Caudate nucleus (tissue), 63 donors: ENCODE measurements at places on chromosomes 1 and 21.

- DNase-seq: no peak
Measured at GRCh38 chr21:42513985-42514882, 582 bp downstream of the SLC37A1 start.

- DNase-seq: no peak
Measured at GRCh38 chr1:185338719-185339622, 21.9 kb upstream of the IVNS1ABP start.

GRCh38 chr1:15214527-15214926 lies 32.5 kb upstream of the FHAD1 start:
- DNase-seq: no peak

DNA sequence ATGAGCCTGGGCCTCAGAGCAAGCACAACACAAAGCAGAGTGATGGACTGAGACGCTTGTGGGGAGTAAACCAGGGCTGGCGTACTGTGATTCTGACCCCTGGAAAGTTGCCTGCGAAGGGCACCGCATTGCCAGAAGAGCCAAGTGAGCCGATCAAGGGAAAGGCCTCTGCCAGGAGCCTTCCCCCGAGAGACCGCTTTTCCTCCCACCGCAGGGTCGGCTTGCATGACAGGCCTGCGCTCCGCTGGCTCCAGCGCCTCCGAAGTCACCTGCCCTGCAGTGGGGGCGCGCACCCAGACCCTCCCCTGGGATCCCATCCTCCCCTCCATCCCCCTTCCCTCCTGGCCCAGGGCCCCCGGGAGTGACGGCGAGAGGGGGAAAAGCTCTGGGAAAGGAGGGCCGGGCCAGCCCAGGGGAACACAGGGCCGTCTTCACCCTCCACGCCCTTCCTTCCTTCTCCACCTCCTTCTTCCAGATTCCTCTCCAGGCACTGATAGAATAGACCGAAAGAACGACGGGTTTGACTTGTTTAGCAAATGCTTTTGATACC lies 165.0 kb downstream of the TRIM33 start:
- peak; percentile 52 for DNase-seq

- DNase-seq: no peak
Measured at GRCh38 chr1:84855691-84856630, 37.0 kb downstream of the LPAR3 start.

DNA sequence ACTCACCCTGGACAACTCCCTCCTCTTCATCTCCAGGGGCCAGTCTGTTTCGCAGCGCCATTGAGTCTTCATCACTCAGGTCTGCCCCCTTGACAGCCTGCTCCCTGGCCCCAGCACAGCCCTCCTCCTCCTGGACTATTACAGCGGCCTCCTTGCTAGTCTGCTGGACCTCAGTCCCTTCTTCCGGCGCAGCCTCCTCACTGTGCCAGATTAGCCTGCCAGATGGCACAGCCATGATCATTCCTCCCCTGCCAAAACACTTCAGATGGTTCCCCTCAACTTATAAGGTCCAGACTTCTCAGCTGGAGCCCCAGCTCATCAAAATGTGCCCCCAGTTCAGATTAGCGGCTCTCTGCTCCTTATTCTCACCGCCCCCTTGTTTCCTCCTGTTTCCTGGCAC lies 7.0 kb upstream of the CELSR2 start:
- DNase-seq: no peak

GRCh38 chr21:34700605-34701004 lies 31.8 kb downstream of the CLIC6 start:
- DNase-seq: no peak

- peak; percentile 35 for DNase-seq
Measured at GRCh38 chr1:181743878-181744312, 260.6 kb downstream of the CACNA1E start.

DNA sequence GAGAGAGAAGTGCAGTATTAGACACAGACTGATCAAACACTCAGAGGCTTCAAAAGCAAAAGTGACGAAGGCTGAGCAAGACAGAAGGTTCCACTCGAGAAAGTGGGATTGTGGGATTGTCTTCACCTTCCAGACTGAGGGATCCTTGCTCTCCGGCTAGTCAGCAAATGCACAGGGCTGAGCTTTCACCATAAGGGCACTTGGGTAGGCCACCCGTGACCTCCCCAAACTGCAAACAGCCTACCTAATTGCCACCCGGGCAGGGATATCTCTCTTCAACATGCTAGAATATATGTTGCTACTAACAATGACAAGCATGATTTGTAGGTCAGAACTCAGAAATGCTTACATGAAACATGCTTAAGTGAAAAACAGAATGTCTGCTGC lies 35.3 kb upstream of the RIPK4 start:
- no peak for DNase-seq

GRCh38 chr1:229229721-229230139 lies 41.2 kb upstream of the RAB4A start:
- DNase-seq: peak; percentile 96

DNA sequence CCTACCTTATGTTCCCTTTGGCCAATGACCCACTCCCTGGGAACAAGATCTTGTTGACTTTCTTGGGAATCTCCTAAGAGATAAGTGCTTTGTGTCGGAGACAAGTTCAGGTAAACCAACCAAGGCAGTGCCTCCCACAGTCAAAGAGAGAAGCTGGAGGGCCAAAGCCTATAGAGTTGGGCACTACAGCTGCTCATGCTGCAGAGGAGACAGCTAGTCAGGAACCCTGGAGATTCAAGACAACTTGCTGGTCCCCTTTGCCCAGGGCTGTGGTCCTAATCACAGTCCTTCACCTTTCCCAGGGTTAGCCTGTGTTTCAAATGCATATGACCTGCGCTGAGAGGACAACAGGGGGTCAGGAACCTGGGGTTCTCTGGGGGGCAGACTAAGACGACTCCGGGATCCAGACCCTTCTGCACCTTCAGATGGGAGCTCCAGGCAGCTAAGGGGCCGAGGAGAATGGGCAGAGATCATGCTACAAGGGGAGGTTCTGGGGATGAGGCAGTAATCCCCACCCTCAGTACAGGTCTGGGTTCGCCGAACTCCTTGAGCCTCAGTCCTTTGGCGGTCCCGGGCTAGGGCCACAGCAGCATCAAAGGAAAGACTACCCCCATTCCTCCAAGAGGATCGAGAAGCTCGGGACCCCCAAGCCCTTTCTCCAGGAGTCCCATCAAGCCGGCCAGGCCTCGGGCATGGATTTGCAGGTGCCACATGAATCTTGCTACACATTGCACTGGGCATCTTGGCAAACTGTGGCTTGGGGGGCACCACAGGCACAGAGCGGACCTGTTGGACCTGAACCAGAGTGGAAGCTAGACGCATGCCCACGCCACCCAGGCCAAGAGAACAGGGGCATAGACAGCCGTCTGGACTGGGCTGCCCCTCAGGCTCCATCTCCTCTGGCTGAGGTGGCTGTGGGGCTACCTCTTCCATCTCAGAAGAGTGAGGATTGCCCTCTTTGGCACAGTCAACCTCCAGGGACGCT lies 2.0 kb upstream of the USF1 start:
- no peak for DNase-seq

GRCh38 chr1:234176000-234176399 lies 197.3 kb upstream of the COA6 start:
- no peak for DNase-seq

DNA sequence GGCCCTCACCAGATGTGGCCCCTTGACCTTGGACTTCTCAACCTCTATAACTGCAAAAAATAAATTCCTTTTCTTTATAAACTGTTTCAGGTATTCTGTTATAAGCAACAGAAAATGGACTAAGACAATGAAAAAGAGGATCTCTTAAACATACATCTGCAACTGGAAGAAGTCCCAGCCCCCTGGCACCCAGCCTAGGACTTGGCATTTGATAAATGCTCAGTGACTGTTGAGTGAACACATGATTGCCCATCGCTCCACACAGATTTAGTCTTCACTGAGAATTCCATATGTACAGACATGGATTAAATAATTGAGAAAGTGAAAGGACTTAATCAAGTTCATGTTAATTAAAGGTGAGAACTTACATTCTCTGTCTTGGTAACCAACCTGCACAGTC lies 344.9 kb upstream of the RUNX1 start:
- no peak for DNase-seq

DNA sequence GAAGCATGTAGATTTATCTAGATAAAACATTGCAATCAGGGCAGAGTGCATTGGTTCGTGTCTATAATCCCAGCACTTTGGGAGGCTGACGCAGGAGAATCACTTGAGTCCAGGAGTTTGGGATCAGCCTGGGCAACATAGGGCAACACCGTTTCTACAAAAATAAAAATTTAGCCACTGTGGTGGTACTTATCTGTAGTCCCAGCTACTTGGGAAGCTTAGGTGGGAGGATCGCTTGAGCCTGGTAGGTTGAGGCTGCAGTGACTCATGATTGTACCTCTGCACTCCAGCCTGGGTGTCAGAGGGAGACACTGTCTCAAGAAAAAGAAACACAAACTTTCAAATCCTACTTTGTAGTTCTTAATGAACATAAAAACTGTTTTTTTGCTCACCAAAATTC lies 64.2 kb upstream of the RCC1 start:
- no peak for DNase-seq

- DNase-seq: no peak
Measured at GRCh38 chr21:44916965-44917364, 3.7 kb downstream of the ITGB2 start.

DNA sequence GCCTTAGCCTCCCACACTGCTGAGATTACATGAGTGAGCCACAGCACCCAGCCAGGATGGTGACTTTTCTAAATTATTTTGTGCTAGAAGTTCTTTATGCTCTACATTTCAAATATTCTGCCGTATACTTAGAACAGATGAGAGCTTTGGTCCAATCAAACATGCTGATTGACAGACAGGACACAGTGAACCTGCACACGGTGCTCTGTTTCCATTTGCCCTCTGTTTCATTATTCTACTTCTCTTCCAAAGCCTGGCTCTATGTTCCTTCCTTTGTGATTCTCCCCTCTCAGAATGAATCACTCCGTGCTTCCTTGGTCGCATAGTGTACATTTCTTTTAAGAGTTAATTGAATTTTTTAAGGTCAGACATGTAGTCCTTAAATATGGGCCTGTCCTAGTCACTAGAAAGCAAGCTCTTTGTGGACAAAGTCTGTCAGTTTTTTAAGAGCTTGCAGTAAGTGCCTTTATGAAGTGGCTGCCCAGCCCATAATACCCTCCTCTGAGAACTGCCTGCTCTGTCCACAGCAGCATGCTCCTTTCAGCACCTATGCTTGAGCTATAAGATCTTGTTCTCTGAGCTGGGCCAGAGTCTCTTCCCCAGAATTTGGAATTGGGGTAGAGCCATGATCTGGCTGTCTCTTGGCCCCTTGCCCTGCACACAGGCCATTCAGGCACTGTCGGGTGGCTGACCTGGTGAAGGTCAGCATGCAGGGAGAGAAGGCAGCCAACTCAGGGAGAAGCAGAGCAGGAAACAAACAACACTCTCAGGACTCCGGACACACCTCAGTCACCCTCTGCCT lies 66.8 kb upstream of the SLC44A3 start:
- DNase-seq: no peak
